ENCODE measurements at places on chromosomes 7 and 10.

DNA sequence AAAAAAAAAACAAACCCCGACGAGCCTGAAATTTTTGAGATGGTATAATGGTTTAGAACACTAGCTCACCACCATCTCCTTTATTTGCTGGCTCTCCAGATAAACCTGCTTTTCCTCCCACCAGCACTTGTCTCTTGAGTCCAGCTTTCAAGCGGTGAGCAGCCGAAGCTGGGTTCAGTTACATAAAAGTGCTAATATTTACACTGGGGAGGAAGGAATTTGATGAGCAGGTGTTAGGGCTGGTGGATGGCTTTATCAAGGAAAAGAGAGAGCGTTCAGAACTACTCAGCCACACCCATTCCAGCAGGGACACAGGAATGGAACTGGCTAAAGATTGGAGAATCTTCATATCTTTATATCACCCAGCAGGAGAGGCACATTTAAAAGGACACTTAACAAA, 6.6 kb upstream of the CALML3 start:
- no peak for DNase-seq

DNA sequence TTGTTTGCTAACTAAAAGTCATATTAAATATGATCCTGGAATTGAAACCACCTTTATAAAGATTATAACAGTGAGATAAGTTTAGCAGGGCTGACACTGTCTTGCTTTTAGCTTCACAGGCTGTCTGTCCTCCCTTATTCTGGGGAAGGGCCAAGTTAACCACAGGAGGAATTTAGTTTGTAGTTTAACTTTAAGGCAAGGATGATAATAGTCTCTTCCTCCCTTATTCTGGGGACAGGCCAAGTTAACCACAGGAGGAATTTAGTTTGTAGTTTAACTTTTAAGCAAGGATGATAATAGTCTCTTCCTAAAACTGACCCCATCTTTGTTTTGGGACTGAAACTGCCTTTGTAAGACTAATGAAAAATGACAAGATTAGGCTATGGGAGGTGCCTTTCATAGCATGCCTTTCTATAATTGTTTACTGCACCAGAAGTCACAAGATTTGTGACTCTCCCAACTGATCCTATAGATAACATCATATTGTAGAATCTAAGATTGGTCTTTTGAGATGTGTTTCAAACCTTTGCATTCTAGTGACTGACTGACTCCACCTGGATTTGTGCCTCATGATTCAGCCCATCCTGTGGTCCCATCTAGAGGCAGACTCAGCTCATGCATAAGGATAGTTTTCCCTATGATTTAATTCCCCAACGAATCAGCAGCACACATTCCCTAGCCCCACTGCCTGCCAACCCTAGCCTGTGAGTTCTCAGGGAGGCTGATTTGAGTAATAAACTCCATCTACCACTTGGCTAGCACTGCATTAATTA, 212.0 kb downstream of the MAGI2 start:
- no peak for DNase-seq

DNA sequence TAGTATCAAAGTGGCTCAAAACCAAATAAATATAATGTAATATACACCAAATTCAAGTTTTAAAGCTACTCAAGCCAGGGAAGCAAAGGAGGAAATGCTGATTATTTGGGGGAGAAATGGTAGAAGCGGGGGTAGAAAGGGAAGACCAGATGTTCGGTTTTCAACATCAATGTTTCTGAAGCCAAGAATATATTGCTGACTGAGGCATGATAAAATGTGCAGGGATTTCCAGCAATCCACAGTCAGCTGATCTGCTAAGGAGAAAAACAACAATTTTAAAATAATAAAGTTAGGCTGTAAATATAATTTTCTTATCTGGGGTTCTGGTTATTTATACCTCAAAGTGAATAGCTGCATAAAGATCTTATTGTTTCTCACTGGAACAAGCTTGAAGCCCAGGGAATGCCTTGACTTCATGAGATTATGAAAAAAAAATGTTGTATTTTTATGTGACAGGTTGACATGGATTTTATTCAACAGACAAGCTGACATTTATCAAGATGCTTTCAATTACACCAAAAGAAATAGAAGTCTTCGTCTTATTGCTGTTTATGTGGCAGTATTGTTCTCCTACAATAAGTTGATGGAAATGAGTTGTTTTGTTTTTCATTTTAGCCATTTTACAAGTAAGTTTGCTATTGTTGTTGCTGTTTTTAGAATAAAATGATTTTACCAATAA, 28.6 kb upstream of the BMPER start:
- DNase-seq: no peak

GRCh38 chr10:108523016-108523800, 1358.7 kb upstream of the SORCS1 start:
- no peak for DNase-seq

DNA sequence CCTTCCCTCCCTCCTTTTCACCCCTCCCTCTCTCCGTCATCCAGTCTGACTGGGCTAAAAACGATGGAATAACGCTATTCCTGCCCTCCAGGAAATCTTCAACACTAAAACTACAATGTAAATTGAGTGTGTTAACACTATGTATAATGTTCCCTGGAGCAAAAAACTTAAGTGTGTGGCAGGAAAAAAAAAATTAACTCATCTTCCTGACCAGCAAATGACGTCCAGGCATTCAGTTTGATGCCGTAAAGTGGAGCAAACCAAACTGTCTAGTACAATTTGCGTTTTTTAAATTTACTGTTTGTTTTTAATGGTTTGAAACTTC, 545 bp upstream of the MTPN start:
- DNase-seq: no peak

- no peak for DNase-seq
Measured at GRCh38 chr7:90977056-90977455, 287.2 kb upstream of the FZD1 start.

GRCh38 chr10:98259606-98260315, 8.2 kb downstream of the LOXL4 start:
- DNase-seq: no peak

GRCh38 chr7:32677593-32677992, 182.3 kb downstream of the AVL9 start:
- DNase-seq: no peak

GRCh38 chr7:101731502-101732084, 85.8 kb upstream of the CUX1 start:
- DNase-seq: no peak

DNA sequence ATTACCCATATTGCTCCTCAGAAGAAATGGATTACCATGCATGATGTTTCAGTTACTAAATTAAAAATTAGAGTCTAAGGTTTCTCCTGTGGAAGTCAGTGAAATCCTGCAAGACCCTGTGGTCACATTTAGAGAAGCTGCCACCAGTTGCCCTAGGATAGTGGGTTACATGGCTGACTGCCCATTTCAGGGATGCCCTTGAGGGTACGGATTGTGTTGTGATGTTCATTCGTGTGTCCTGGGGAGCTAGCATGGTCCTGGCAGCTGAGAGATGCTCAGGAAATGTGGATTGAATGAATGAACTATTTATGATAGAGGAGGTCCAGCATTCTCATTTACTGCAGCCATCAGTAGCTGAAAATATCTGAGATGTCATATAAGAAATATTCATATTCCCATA, 55.1 kb downstream of the TMEM178B start:
- no peak for DNase-seq

GRCh38 chr10:86657011-86657395, 2.7 kb downstream of the OPN4 start:
- DNase-seq: no peak

DNA sequence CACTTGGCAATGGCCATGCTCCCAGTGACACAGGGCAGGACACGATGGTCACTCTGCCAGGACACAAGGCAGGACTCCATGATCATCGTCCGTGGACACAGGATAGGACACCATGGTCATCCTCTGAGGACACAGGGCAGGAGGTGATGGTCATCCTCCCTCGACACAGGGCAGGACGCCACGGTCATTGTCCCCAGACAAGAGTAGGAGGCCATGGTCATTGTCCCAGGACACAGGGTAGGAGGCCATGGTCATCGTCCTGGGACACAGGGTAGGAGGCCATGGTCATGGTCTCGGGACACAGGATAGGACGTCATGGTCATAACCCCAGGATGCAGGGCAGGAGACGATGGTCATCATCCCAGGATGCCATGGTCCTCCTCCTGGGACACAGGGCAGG, 289.2 kb downstream of the TCERG1L start:
- DNase-seq: no peak

- DNase-seq: no peak
Measured at GRCh38 chr7:28908775-28909174, 49.4 kb downstream of the TRIL start.

- no peak for DNase-seq
Measured at GRCh38 chr7:24718977-24719491, 38.2 kb downstream of the GSDME start.

GRCh38 chr7:20033621-20034400, 183.4 kb downstream of the MACC1 start:
- DNase-seq: no peak

DNA sequence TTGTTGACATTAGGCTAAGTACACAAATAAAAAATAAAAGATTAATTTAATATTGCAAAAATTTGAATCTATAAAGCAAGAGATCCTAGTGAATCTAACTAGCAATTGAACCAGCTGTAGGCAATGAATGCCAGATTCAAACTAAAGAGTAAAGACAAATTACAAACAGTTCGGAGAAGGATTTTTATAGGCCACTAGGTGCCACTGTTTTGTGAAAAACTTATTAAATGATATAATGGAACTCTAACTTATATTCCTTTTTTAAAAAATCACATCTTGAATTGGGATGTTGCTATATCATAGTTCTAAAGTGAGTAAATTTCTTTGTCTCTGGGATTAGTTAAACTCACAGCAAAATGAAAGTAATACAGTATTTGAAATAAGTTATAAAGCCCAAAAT, 39.1 kb upstream of the GNAI1 start:
- peak; percentile 56 for DNase-seq

GRCh38 chr7:34073676-34074075, 168.3 kb downstream of the BMPER start:
- DNase-seq: no peak

- DNase-seq: no peak
Measured at GRCh38 chr7:55034776-55035175, 16.0 kb downstream of the EGFR start.

- no peak for DNase-seq
Measured at GRCh38 chr10:129655679-129656031, 188.6 kb downstream of the MGMT start.

DNA sequence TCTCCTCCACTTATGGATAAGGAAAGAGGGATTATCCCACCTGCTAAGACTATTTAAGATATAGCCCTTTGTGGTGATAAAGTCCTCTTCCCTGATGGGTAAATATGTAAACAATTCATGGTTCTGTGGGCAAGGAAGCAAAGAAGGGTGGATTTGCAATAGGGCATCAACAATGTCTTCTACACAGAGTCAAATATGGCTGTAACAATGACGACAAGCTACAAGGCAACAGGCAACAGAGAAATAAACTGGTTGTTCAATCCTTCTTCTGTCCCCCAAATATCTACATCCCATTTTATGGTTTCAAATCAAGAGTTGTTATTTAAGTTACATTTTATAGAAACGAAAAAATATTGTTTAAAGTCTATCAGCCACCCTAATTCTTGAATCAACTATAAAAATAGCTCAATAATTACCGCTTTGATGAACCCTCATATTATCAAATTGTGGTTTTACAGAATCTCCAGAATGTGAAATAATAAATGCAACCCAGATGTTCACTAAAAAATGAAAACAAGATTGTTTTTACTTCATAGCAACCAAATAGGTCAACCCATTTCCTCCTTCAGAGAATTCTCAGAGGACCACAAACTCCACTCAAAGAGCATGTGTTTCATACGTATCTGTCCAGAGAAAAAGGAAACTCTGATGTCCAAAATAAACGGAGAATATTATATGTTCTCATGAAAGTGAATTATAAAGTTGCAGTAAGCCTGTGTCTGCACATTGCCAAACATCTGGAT, 13.8 kb downstream of the CYTH3 start:
- no peak for DNase-seq

GRCh38 chr7:68107261-68107660, 1110.6 kb downstream of the TYW1 start:
- DNase-seq: peak; percentile 66

GRCh38 chr10:36675458-36675880, 449.9 kb upstream of the ANKRD30A start:
- no peak for DNase-seq

- DNase-seq: no peak
Measured at GRCh38 chr10:19772972-19773371, 43.3 kb upstream of the PLXDC2 start.

- no peak for DNase-seq
Measured at GRCh38 chr10:21756707-21757106, 222.7 kb downstream of the MLLT10 start.

GRCh38 chr7:51789489-51789888, 472.9 kb upstream of the COBL start:
- no peak for DNase-seq

GRCh38 chr10:70283445-70284399, at the start of gene NPFFR1:
Gene NPFFR1 (minus strand): TSS chr10:70284004. CDS start chr10:70283676, 328 bp downstream.
- DNase-seq: peak; percentile 17

GRCh38 chr7:143392875-143393266, 11.7 kb downstream of the ZYX start:
- no peak for DNase-seq

- no peak for DNase-seq
Measured at GRCh38 chr10:100209303-100209702, 20.1 kb downstream of the CHUK start.

DNA sequence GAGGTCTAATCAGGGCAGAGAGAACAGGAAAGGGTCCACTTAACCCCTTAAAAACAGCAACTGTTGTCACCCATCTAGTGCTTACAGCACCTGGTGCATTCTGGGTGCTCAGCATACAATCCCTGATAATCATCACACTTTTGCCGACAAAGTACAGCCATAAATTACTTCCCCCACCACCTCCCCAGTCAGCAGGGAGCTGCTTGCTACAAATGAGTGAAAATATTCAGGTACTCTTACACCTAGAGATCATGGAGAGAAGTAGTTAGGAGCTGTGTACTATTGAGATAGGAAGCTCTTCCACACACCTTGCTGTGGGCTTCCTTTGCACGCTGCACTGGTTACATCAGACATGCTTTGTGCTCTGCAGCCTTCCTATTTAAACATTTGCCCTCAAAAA, 723.5 kb upstream of the GALNT17 start:
- DNase-seq: no peak

GRCh38 chr10:69644658-69645295, 14.7 kb downstream of the FAM241B start:
- DNase-seq: peak; percentile 70

GRCh38 chr10:86644152-86644793, 10.1 kb upstream of the OPN4 start:
- DNase-seq: no peak

GRCh38 chr7:44713680-44714335, 34.8 kb upstream of the ZMIZ2 start:
- DNase-seq: no peak
